ACHN (cell line): ENCODE measurements at places on chromosomes 16 and 17.
A peak's percentile ranks its signal among the peaks of the same experiment; 100 is the strongest.

- DNase-seq = no peak
Measured at GRCh38 chr17:74542166-74542565, 3.7 kb downstream of the CD300C start.

DNA sequence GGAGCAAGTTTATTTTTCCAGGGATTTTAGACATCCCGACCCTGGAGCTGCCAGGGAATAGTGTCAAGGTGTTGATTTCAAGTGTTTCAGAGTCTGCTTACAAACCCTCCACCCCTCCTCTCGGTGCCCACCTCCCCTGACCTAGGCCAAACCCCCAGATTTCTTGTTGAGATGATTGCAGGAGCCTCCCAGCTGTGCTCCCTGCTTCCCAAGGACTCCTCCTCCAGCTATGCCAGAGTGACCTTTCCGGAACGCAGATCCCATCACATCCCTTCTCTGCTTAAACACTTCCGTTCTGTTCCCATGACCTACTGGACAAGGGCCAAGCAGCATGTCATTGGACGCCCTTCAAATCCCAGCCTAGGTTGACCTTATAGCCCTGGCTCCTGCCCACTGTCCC, 23.7 kb upstream of the CDH1 start:
- no peak for DNase-seq

- DNase-seq = no peak
Measured at GRCh38 chr17:56292578-56292977, 139.3 kb downstream of the ANKFN1 start.

DNA sequence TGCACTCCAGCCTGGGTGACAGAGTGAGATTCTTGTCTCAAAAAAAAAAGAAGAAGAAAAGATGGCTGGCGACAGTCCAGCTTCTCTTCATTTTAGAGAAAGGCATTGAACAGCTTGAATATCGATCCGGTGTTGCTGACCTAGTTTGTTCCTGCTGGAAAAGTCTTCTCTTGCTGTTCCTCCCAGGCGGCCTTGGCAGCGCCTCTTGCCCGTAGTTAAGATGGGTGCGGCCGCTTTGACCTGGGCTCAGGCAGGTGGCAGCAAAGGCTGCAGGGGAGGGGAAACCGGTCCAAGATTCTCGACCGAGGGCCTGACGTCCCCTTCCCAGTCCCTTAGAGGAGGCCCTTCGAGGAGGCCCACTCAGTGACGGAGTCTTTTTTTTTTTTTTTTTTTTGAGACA, 3.8 kb upstream of the ZNF764 start:
- no peak for DNase-seq

DNA sequence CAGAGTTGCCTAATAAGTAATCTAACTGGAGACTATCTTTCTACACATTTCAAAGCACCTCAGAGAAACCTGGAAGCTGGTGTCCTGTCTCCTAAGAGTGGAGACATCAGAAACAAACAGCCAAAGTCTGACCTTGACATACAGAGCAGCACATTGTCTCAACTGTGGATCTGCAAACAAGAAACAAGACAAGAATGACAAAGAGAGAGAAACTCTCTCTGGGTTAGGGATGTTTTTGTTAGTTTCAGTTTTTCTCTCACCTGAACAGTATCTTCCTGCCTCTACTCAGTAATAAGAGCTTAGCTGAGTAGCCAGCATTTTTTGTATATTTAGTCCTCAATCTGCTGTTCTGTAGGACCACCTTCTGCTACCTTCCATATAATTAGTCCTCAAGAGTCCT, 8.9 kb downstream of the ZNF597 start:
- DNase-seq = no peak

DNA sequence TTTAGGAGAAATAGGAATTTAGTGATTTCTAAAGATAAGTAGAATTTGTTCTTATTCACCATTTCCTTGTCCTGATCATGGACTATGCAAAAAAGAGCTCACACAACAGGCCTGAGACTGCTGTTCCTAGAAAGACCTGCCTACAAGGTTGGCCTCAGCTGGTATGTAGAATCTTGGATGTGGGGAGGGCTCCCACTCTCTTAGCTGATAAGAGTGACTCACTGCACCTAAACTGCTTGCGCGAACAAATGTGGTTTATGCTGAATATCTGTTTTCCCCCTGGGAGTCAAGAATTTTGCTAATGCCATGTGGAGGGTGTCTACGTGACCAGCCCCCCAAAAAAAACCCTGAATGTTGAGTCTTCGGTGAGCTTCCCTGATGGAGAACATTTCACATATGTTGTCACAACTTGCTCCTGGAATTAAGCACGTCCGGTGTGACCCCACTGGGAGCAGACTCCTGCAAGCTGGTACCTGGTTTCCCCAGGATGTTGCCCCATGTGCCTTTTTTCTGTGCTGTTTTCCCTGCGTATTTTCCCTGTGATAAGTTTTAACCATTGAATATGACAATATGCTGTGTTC, 68.8 kb upstream of the HSBP1 start:
- DNase-seq = no peak

DNA sequence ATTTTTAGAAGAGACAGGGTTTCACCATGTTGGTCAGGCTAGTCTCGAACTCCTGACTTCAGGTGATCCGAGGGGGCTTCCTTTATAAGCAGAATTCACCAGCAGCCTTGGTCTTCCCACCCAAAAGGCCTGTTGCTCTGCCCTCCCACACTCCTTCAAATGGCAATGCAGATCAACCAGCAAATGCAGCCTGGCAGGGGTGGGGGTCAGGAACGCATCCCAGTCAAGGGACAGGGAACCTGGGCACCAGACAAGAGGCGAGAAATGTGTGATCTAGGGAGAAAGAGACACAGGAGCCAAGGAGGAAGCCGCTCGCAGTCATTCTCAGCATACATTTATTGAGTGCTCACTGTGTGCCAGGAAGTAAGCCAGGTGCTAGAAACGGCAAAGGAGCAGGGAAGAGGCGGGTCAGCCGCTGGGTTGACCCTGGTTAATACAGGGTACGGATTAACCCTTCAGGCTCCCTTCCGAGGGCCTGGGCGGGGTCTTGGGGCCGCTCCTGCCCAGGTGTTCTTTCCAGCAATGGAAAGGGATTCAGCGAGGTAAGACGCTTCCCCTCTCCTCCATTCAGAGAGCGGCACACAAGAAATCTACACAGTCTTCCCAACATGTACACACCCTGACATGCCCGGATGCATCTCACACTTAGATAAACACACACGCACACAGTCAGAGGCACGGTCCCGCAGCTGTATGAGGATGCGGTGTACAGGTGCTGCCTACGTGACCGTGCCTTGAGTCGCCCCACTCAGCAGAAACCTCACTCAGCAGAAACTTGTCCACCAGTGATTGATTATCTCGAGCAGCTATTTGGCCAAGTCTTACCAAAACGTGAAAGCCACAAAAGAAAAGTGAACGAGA, 6.6 kb upstream of the PITPNA start:
- no peak for DNase-seq

- DNase-seq = no peak
Measured at GRCh38 chr17:50519141-50519834, 11.0 kb downstream of the MYCBPAP start.

DNA sequence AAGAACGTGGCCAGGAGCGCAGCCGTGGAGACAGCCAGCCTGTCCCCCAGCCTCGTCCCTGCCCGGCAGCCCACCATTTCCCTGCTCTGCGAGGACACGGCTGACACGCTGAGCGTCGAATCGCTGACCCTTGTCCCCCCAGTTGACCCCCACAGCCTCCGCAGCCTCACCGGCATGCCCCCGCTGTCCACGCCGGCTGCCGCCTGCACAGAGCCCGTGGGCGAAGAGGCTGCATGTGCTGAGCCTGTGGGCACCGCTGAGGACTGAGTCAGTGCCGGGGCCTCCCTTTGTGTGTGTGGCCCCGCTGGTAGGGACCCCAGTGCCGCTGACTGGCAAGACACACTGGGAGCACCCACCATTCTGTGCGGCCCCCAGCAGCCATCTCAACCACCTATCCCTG, 77.6 kb downstream of the SOCS1 start:
- DNase-seq = no peak

GRCh38 chr17:4287710-4288109, 23.9 kb upstream of the ANKFY1 start:
- DNase-seq = no peak

DNA sequence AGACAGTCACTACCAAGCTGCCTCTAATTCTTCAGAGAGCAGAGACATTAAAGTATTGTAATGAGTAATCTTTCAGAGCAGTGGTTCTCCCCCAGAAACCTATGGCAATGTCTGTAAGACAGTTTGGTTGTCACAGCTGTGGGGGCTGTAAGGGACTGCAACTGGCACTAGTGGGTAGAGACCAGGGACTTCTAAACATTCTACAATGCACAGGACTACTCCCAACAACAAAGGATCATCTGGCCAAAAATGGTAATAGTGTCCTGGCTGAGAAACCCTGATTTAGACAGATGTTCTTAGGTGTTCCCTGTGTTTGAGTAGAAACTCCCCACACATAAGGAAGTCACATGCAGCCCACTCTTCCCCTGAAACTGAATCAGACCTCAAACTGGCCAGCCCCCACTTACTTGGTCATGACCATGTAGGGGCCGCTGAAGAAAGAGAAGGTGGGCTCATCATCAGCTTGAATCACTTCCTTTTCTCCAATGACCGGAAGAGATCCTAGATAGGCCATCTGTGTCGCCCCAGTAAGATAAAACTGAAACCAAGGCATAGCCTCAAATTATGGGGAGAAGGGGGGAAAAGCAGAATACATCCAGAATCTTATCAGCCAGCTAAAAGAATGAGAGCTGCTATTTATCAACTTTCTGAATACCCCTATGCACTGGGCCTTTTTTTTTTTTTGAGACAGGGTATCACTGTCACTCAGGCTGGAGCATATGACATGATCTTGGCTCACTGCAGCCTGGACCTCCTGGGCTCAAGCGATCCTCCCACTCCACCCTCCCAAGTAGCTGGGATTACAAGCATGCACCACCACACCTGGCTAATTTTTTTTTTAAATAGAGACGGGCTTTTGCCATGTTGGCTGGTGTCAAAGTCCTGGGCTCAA, 75.8 kb downstream of the TEX14 start:
- no peak for DNase-seq

DNA sequence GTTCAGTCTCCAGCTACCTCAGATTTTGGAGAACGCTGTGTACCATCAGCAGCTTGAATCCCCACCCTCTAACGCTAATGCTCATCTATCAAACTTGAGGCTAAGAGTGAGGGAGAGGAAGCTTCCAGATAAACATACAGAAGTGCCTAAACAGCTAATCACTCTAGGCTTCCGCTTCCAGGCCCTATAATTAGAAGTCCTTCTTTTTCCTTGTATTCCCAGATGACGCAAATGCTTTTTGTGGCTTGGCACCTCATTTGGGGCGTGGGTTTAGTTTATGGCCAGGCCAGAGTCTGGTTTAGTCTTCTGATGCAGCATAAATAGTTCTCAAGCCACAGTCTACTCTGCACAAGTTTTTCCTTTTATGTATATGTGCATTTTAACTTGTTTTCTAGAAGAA, 263.4 kb downstream of the BCAS3 start:
- DNase-seq = no peak

DNA sequence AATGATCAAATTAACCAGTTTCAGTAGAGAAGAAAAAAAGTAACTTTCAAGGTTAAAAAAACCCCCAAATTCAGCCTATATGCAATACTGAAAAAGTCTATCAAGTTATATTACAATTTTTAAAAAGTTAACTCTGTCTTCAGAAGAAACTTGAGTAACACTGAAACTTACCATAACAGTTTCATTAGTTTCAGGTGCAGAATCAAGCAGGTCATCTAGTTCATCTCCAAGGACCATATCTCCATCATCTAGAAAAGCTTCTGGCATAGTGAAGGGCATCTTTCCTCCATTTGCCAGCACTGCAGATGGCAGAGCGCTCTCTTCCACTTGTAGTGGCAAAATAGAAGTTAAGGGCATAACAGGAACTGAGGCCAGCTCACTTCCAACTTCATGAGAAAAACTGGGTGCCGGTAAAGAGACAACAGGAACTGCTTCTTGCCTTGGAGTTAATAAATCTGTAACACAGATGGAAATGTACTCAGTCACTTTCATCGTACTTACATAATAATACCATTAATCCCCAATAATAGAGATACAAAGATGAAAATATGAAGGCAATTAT, 22.9 kb downstream of the ZC3H7A start:
- no peak for DNase-seq

DNA sequence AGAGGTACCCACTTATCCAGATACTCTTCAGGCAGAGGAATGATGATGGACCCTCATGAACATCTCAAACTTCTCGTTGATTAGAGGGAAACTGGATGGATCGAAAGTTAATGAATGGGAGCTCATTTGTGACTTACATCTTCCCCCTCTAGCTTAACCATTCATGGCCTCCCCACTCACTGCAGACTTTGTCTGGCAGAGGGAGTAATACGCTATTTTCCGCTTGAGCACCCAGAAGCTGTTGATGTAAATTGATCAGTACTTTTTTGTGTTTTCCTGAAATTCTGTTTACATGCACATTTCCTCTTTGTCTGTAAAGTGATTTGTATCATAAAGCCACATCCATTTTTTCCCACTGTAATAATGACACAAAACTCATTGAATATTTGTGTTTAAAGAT, 239.1 kb upstream of the RBFOX1 start:
- no peak for DNase-seq

GRCh38 chr17:7254511-7254910, 2.5 kb downstream of the ELP5 start:
- DNase-seq = no peak

GRCh38 chr17:67546578-67547527, 169.8 kb downstream of the PITPNC1 start:
- DNase-seq = no peak

- DNase-seq = peak; percentile 50
Measured at GRCh38 chr16:1963806-1964505, 670 bp downstream of the RPS2 start.

DNA sequence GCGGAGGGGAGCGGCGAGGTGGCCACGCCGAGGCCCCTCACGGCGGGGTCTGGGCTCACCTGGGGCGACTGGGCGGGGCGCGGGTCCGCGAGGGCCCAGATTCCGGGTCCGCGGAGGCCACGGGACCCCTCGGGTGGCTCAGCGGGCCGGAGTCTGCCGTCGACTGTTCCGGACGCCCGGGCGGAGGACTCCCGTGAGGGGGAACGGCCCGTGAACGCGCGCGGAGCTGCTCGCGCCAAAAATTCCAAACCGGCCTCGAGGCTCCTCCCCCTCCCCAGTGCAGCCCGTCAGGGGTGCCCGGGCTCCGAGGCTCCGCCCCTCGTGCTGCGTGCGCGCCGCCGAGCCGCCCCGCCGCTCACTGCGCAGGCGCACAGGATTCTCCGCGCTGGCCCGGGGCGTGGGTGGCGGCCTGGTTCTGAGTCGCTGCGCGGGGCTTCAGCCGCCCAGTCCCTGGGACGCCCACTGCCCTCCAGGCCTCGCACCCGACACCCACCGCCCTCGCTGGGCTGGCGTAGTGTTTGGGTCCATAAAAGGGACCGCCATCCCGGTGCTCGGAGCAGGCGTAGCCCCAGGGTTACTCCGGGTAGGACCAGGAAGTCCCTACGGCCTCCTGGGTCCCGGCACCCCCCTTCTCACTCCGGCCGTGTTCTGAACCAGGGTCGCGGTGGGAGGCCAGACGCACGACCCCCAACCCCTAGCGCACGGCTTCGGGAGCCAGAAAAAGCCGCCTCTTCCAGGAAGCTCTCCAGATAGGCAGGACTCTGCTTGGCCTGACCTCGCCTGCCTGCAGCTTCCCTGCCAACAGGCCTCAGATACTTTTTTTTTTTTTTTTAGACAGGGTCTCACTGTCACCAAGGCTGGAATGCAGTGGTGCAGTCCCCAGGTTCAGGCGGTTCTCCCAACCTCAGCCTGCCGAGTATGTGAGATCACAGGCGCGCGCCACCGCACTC, at the start of gene PKMYT1:
Gene PKMYT1, minus strand, starts transcription at position 220 of the 950 bp plus-strand sequence. CDS start 789 bp downstream, outside the sequence.
- peak; percentile 91 for DNase-seq

GRCh38 chr17:54945231-54945630, 23.2 kb downstream of the COX11 start:
- DNase-seq = no peak
